ENCODE measurements at places on chromosomes 7 and 10.

- no peak for DNase-seq
These were observed 43.3 kb upstream of the BTRC start for GRCh38 chr10:101310529-101311184.

DNA sequence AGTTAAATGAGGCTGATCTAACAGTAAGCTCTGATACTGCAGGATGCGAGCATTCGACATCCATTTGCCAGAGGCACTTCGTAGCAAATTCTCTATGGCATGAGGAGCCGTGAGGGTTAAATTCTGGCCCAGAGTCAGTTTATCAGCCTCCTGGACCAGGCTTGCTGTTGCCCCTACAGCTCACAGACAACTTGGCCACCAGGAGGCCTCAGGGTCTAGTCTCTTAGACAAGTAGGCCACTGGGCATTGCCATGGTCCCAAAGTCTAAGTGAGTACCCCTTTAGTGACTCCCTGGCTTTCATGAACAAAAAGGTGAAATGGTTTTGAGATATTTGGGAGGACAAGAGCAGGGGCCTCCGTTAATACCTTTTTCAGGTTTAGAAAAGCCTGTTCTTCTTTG lies 178.0 kb upstream of the MBL2 start:
- DNase-seq = no peak

- no peak for DNase-seq
These were observed 12.8 kb upstream of the RPEL1 start for GRCh38 chr10:103232772-103233488.

DNA sequence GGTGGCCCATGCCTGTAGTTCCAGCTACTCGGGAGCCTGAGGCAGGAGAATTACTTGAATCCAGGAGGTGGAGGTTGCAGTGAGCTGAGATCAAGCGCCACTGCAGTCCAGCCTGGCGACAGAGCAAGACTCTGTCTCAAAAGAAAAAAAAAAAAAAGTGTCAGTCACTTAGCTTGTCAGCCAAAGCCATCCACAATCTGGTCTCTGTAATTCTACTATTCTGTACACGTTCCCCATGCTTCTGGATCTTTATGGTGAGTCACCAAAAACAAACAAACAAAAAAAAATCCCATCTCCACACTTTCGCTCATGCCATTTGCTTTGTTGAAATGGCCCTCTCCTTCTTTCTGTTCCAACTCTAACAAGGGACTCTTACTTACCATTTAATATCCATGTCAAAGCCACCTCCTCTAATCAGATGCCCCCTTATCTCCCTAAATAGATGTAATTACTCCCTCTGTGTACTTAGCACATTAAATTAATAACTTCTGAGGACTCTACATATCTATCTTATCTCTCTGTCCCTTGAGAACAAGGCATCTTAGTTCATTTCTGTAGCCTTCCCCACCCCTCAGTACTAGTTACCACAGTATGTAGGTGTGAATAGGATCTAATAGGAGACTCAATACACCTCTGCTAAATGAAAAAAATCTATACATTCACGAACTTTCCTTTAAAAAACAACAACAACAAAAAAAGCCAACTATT lies 128.4 kb downstream of the ELMO1 start:
- DNase-seq = no peak

- DNase-seq = peak; percentile 38
These were observed 80.0 kb downstream of the CFAP58 start for GRCh38 chr10:104433669-104434068.

DNA sequence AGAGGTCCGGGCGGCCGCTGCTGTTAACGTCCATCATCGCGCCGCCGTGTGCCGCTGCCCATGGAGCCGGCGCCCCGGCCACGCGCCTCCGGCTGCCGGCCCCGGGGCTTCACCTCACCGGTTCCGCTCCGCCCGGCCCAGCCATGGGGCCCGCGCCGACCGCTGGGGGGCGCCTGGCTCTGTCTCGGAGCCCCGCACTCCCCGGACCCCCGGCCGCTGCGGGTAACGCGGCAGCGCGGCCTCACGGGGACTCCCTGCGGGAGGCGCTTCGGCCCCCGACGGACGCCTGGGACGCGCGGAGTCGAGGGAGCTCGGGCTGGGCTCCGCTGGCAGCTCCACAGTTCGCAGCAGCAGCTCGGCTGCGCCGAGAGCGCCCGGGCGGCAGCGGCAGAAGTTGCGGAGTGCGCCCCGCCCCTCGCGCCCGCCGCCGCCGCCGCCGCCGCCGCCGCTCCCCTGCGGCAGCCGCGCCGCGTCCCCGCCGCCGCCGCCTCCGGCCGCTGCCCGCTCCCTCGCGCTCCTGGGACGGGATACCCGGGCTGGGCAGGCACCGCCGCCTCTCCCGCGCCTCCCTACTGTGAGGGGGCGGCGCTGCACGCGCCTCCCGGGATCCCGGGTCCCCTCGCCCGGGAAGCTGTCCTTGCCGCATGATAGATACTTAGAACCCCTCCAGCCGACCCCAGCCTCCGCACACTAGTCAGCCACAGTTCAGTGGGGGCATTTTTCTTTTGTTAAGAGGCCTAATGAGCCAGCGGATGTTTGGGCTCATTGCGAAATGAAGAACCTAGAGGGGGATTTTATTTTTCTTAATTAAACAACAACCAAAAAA lies at the start of gene HTR7:
TSS of gene HTR7 (minus strand) at position 405 of the 826 bp plus-strand sequence. CDS start at position 37, 368 bp downstream.
- peak; percentile 74 for DNase-seq

DNA sequence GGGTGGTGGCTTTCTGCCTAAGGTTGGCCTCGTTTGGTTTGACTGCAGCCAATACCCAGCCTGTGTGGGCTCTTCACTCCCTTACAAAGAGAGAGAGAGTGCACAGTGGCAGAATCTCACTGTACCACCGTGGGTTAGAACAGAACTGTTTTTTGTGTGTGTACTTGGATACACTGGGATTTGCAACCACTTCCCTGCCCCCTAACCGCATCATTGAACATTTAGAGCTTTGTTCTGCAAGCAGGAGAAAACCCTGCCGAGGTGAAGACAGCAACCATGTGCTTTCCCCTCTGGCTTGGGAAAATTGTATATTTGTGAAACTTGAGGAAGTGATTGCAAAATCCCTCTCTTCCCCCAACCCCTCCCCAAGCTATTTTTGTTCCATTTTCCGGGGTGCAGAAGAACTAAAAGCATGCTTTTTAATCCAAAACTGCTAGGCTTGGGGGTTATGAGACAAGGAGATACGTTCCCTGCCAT lies 201.2 kb downstream of the TCF7L2 start:
- no peak for DNase-seq
